ENCODE measurements at places on chromosomes 1 and 21.

DNA sequence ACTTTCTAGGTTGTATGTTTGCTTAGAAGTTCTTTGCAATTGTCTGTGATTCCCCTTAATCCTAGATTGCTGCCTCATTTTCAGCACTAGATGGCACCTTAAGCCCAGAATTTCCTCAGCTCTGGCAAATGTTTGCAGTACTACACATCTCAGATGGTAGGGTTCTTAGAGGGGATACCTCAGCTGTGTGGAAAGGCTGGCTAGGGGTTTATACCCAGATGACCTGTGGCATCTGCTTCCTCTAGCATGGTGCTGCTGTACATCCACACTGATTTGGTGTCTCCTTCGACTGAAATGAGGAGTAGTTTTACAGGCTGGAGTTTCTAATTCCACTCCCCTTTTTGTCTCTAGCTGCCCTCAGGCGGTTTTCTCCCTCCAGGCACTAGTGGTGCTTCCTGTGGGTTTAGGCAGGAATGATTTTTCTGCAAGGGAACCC lies 23.5 kb downstream of the ASB17 start:
- DNase-seq = peak; percentile 11

GRCh38 chr1:175217721-175218531 lies 25.4 kb upstream of the KIAA0040 start:
- no peak for DNase-seq

DNA sequence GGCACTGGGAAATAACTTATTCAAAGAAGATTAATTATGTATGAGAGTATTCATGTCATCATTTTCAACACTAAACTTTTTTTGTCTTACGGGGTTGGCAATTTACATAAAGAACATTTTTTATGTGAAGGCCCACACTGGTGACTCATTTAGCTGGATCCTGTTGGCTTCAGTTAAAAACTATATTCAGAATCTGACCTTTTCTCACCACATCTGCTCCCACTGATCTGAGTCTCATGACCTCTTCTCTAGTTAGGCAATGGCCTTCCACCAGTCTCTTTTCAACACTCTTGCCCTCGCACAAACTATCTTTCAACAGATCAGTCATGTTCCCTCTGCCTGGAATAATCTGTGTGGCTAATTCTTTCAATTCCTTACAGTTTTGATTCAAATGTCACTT lies 53.4 kb downstream of the TMPRSS15 start:
- DNase-seq = no peak

DNA sequence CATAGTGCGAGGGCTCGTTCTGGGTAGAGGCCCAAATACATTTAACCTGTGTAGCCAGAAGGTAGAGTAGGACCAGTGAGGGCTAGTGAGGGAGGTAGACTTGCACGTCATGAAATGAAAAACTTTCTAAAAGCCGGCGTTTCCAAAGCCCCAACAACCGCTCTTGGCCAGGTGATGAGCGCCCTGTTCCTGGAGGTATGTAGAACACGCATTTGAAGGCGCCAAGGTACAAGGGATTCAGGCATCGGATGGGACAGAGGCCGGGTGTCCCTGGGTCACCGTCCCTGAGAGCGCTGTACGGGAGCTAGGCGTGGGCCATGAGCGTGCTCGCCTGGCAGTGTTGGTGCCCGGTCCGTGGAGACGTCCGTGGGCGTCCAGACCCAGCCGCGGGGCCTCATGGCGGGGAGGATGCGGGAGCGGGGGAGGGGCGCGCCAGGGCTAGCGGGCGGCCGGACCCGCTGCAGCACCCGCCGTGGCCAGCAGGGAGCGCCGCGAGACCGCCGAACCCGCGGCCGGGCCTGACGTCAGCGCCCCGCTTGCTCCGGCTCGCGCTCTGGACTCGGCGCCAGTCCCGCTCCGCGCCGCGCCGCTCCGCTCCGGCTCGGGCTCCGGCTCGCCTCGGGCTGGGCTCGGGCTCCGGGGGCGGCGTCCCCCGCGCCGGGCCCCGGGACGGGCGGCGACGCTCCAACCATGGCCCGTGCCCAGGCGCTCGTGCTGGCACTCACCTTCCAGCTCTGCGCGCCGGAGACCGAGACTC lies at the start of gene PTPRU:
Gene PTPRU (plus strand): TSS at position 568 of the 757 bp plus-strand sequence. CDS start 123 bp downstream, at position 691.
- DNase-seq = peak; percentile 67

GRCh38 chr1:213698092-213698702 lies 289.6 kb upstream of the PROX1 start:
- DNase-seq = no peak

DNA sequence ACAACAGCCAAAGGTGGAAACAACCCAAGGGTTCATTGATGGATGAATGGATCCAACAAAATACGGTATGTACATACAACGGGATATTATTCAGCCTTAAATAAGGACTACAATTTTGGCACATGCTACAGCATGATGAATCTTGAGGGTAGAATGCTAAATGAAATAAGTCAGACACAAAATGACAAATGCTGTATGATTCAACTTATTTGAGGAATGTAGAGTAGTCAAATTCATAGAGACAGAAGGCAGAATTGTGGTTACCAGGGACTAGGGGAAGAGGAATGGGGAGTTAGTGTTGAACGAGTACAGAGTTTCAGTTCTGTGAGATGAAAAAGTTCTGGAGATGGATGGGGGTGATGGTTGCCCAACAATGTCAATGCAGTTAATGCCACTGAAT lies 118.0 kb upstream of the PAXBP1 start:
- no peak for DNase-seq

DNA sequence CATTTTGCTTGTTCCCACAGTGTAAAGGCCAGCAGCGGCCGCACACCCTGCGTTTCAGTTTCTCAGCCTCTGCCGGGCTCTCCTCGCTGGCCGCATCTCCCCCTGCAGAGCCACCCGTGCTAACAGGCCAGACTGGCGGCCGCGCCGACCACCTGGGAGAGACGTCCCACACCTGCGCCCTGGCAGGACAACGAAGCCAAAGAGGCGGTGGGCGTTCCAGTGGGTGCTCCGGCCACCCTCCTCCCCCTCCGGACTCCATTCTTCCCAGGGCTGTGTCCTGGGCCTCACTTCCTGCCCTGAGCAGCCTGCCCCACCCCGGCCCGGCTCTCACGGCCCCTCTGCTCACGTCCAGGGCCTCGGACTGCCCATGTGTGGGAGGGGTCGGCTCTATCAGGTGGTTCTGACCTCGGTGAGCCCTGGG lies 31.9 kb upstream of the SLC19A1 start:
- DNase-seq = no peak

- DNase-seq = peak; percentile 17
Measured at GRCh38 chr1:46747683-46748288, 28.9 kb upstream of the EFCAB14 start.

All from muscle of arm (tissue), 14 donors.